ENCODE measurements at places on chromosomes 5 and 9.

DNA sequence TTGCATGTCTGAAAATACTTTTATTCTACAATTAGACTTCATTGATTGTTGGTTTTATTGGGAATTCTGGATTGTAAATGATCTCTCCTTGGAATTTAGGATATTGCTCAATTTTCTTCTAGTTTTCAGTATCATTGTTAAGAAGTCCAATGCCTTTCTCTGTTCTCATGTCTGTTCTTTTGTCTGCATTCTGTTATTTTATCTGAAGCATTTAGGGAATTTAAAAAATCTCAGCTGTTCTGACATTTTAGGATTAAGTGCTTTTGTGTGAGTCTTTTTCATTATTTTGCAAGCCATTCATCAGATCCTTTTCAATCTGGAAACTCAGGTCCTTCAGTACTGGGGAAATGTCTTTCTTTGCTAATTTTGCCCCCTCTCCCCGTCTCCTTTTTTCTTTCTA, 4.4 kb upstream of the FER start:
- no peaks in the 10 kb centered on the region for H3K27me3 ChIP-seq
- no peak for DNase-seq
- no peak overlapping the region for H3K27ac ChIP-seq
- peaks cover 2% of the 10 kb centered on the region for H3K4me1 ChIP-seq
- no peak overlapping the region for H3K4me3 ChIP-seq

- peaks cover 47% of the 10 kb centered on the region for H3K27me3 ChIP-seq
- H3K4me3 ChIP-seq: no peak overlapping the region
- H3K36me3 ChIP-seq: no peaks in the 10 kb centered on the region
- H3K27ac ChIP-seq: no peak overlapping the region
- peaks cover 22% of the 10 kb centered on the region for H3K4me1 ChIP-seq
- DNase-seq: no peak
Measured at GRCh38 chr9:131012396-131012917, 3.5 kb downstream of the LAMC3 start.

DNA sequence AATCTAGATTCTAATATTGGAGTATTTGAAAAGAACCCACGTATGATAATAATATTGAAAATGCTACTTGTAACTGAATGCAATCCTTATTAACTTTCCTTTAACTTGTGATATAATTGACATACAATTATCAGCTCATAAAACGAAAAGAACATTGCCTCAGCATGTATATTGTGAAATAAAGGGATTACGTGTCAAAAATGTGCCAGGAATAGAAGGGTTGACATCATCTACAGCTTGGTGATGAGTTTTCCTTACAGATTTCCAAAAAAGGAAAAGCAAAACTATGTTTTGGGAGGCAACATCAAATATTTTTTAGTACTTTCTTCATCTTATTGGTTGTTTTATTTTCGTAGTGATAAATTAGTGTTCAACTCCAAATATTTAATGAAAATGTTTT, 266.0 kb upstream of the PTGER4 start:
- no peak overlapping the region for H3K27ac ChIP-seq
- peaks cover 5% of the 10 kb centered on the region for H3K4me1 ChIP-seq
- H3K4me3 ChIP-seq: no peak overlapping the region

GRCh38 chr5:14415698-14416074, 165.9 kb upstream of the OTULINL start:
- DNase-seq: no peak
- H3K4me3 ChIP-seq: no peak overlapping the region
- peaks cover 56% of the 10 kb centered on the region for H3K36me3 ChIP-seq
- H3K27me3 ChIP-seq: no peaks in the 10 kb centered on the region
- H3K27ac ChIP-seq: peak overlapping the region; percentile 26

DNA sequence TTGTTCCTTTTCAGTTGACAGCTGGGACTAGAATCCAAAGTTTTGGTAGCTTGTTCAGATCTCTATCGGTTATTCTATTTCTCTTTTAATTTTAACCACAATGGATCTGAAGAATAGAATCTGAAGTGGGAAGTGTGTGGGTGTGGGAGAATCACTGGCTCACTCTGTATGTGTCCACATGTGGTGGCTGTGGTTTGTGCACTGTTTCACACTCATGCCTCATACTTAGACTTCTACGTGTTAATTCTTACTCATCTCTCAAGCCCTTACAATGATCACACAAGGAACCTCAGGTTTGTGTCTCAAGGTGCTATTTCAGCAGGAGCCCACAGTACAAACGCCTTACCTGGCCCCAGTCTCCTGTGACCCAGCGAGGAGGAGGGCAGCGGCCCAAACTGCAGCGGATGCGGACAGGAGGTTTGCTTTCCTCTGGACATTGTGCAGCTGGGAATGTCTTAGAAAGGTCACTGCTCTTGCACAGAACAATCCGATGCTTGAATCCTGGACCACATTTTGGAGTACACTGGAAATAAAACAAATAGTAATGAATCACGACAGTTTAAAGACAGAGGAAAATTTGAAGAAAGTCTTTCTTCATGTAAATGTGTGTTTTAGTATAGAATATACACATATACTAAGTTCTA, 309.1 kb downstream of the ADAMTS6 start:
- no peak overlapping the region for H3K27ac ChIP-seq
- H3K4me3 ChIP-seq: no peak overlapping the region
- H3K4me1 ChIP-seq: no peaks in the 10 kb centered on the region
- no peaks in the 10 kb centered on the region for H3K27me3 ChIP-seq

- H3K27me3 ChIP-seq: no peaks in the 10 kb centered on the region
- no peaks in the 10 kb centered on the region for H3K36me3 ChIP-seq
- DNase-seq: no peak
- no peaks in the 10 kb centered on the region for H3K4me1 ChIP-seq
Measured at GRCh38 chr5:122937914-122938313, 92.5 kb downstream of the SNX24 start.

- H3K27me3 ChIP-seq: peaks cover 5% of the 10 kb centered on the region
- H3K36me3 ChIP-seq: no peaks in the 10 kb centered on the region
- H3K4me3 ChIP-seq: no peak overlapping the region
- no peak for DNase-seq
- no peak overlapping the region for H3K27ac ChIP-seq
- H3K4me1 ChIP-seq: no peaks in the 10 kb centered on the region
Measured at GRCh38 chr5:134517553-134517952, 7.9 kb upstream of the JADE2 start.

GRCh38 chr5:72115296-72115695, 8.0 kb downstream of the MAP1B start:
- peaks cover 7% of the 10 kb centered on the region for H3K4me1 ChIP-seq
- DNase-seq: no peak
- no peak overlapping the region for H3K27ac ChIP-seq
- peaks cover 9% of the 10 kb centered on the region for H3K36me3 ChIP-seq

DNA sequence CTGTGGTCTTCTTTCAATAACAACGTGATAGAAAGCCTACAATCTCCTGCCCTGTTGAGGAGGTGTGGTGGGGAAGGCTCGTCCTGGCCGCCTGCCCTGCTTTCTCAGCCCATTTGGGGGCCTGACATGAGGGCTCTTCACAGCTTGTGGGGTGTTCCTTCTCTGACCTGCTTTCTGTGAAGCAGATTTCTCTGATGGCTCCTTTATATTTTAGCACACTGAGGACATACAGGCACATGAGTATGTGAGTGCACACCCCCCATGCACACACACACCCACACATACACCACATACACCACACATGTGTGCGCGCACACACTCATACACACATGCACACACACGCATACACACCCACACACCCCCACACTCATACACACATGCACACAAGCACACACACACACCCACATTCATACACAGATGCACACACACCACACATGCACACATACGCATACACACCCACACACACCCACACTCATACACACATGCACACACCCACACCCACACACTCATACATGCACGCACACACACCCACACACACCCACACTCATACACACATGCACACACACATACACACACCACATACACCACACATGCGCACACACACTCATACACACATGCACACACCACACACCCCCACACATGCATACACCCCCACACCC, 117.5 kb downstream of the COL5A1 start:
- H3K4me1 ChIP-seq: peaks cover 40% of the 10 kb centered on the region
- H3K27me3 ChIP-seq: no peaks in the 10 kb centered on the region
- H3K4me3 ChIP-seq: no peak overlapping the region
- DNase-seq: peak; percentile 57

DNA sequence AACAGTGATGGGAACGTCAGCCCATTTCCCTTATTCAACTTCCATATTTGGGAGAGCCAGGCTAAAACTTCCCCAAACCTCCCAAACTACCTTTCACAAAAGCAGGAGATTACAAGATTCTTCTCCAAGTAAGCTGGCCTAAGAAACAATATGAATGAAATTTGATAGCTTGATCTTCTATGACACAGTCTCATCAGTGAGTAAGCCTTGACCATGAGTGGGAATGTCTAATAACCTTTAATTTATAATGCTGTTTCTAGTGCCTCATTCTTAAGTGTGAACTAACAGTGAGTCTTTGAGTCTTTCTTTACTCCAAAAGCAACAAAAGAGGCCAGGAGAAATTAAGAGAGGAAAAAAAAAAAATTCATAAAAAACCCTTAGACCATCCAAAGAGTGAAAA, 1379.9 kb downstream of the EFNA5 start:
- no peaks in the 10 kb centered on the region for H3K27me3 ChIP-seq
- H3K36me3 ChIP-seq: no peaks in the 10 kb centered on the region
- H3K4me3 ChIP-seq: no peak overlapping the region
- no peaks in the 10 kb centered on the region for H3K4me1 ChIP-seq
- no peak overlapping the region for H3K27ac ChIP-seq
- no peak for DNase-seq

DNA sequence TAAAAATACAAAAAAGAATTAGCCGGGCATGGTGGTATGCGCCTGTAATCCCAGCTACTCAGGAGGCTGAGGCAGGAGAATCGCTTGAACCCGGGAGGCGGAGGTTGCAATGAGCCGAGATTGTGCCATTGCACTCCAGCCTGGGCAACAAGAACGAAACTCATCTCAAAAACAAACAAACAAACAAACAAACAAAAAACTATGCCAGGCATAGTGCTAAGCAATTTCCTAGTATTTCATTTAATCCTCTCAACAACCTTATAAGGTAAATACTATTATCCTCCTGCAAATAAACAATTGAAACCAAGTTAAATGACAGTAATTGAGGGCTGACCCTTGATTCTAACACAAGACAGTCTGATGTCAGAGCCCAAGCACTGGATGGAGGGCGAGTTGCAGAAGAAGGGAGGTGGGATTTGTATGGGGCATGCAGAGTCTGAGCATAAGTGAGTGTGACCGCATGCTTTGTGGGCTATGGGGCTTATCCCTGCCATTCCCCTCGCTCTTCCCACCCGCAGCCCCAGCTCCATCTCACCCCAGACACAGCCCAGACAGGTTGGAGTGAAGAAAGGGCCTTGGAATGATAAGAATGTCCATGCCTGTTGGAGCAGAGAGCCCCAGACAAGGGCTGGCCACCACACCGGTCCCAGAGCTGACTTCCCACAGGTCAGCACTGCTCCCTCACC, 24.3 kb upstream of the RPS14 start:
- no peaks in the 10 kb centered on the region for H3K27me3 ChIP-seq
- H3K27ac ChIP-seq: no peak overlapping the region
- no peaks in the 10 kb centered on the region for H3K4me1 ChIP-seq
- no peak overlapping the region for H3K4me3 ChIP-seq

GRCh38 chr9:88923653-88924288, 67.5 kb upstream of the S1PR3 start:
- H3K27me3 ChIP-seq: no peaks in the 10 kb centered on the region
- H3K4me3 ChIP-seq: no peak overlapping the region
- H3K27ac ChIP-seq: no peak overlapping the region
- DNase-seq: no peak
- peaks cover 10% of the 10 kb centered on the region for H3K4me1 ChIP-seq

DNA sequence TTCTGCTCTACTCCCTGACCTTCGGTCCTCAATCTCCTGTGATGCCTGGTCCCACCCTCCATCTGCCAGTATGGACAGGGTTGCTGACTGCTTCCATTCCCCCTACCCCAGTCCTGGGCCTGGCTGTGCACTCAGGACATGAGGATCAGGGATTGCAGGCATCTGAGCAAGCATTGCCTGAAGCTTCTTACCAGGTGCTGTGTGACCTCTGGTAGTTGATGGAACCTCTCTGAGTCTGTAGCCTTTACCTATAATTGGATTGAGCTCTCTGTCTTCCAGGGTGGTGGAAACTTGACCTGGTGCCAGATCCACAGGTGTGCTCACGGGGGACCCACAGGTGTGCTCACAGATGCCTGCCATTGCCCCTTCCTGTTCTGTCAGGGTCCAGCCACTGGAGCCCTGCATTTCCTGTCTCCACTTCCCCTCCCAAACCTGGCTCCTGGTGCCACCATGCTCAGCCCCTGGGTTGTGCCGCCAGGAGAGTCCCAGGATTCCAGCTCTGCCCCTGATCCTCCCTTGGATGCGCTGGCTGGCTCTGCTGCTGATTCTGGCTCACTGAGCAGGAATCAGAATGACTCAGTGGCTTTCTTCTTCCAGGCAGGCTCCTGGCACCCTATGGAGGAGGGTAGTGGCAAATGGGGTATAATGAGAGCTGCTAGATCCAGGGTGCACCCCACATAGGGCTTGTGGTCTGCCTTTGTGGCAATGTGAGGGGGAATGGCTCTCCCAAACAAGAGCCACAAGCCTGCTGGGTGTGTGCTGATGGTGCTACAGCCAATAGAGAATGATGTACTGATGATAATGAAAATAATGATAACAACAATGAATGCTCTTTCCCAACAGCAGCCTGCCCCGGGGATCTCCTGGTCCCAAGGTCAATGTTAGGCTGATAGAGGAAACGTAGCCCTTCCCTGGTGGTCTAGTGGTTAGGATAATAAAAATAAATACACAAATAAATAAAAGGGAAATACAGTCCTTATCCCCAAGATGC, 35.2 kb upstream of the PSD2 start:
- no peak for DNase-seq
- H3K27me3 ChIP-seq: peaks cover 74% of the 10 kb centered on the region
- no peaks in the 10 kb centered on the region for H3K36me3 ChIP-seq
- peaks cover 42% of the 10 kb centered on the region for H3K4me1 ChIP-seq
- no peak overlapping the region for H3K27ac ChIP-seq
- H3K4me3 ChIP-seq: no peak overlapping the region

GRCh38 chr9:97629156-97629555, 4.0 kb downstream of the TSTD2 start:
- H3K27me3 ChIP-seq: no peaks in the 10 kb centered on the region
- no peak overlapping the region for H3K27ac ChIP-seq
- H3K4me3 ChIP-seq: no peak overlapping the region
- peaks cover 9% of the 10 kb centered on the region for H3K4me1 ChIP-seq

DNA sequence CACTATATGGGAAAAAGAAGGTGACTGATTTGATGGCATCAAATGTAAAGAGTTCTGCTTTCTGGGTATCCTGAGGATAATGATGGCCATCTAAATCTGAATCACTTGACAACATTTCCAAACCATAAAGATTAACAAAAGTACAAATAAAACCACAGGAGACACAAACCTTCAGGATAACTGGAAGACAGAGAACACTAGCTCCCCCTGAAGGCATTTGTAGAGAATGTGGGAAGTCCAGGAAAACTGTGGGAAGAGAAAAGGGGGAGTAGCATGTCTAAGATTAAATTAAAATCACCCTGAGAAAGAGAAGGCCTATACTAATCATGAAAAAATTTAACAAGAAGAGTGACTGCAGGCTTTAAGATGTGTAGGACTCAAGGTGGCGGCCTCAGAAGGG, 116.2 kb downstream of the PRELID2 start:
- H3K4me1 ChIP-seq: no peaks in the 10 kb centered on the region
- H3K4me3 ChIP-seq: no peak overlapping the region
- no peaks in the 10 kb centered on the region for H3K27me3 ChIP-seq
- DNase-seq: no peak
- H3K27ac ChIP-seq: no peak overlapping the region

- H3K4me1 ChIP-seq: peaks cover 53% of the 10 kb centered on the region
- no peaks in the 10 kb centered on the region for H3K27me3 ChIP-seq
- DNase-seq: no peak
- H3K4me3 ChIP-seq: no peak overlapping the region
- no peaks in the 10 kb centered on the region for H3K36me3 ChIP-seq
Measured at GRCh38 chr9:125513668-125514413, 193.2 kb downstream of the MAPKAP1 start.

Data from muscle of leg (tissue), 16 donors.